Fibroblast of the aortic adventitia (primary cell): ENCODE measurements at places on chromosomes 1 and 21. TPM values are rescaled to one million over a fixed set of nuclear protein-coding genes. Genes with fewer than 3 reads are reported as not detected.

DNA sequence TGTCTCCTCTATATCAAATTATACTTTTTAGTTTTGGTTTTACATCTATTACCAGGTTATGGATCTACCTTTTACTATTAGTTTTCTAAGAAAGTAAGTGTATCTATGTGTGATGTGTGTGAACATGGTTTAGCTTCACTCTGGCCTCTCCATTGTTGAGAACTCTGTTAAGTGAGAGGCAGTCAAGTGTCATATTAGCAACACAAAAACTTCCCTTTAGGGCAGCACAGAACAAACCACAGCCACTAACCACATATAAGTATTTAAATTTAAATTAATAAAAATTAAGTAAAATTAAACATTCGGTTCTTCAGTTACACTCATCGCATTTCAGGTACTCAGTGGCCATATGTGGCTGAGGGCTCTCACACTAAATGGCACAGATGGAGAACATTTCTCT lies 96.6 kb downstream of the DPYD start:
- DNase-seq, result no peak

DNA sequence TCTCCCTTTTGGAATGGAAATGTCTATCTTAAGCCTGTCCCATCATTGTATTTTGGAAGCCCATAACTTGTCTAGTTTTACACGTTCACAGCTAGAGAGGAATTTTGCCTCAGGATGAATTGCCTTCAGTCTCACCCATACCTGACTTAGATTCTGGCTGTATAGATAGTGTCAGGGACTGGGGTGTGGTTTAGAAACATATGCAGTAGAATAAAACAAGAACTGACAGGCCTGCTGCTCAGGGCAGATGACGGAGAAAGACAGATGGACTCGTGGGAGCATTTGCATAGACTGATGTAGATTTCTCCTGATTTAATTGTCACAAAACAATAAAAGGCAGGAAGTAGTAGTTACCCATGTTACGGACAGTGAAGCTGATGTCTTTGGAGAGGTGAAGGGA lies 166.7 kb downstream of the UCK2 start:
- no peak for DNase-seq

DNA sequence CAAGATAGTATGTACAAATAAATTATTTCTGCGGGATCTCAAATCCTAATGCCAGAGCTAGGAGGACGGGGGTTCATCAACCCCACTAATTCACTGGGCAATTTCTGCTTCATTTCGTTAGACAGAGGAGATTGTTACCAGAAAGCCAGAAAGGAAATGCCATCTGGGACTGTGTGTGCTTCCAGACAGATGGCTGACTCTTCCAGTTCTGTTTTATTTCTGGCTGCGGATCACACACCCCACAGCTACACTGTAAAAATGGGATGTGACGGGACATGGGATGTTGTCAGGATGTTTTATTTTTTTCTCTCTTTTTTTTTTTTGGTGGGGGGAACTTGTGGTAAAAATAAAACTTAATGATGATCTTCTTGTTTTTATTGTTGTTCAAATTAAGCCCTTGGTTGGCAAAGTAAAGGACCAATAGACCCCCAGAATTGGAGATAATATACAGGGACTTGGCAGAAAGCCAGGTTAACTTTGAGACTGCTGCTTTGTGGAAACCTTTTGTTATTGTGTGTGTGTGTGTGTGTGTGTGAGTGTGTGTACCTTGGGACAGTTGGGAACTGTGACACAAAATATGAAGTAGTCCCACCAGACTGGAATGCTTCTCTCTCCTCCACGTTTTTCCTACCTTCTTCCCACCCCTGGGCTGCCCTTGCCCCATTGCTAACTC lies 114.5 kb downstream of the NUF2 start:
- DNase-seq, result no peak

DNA sequence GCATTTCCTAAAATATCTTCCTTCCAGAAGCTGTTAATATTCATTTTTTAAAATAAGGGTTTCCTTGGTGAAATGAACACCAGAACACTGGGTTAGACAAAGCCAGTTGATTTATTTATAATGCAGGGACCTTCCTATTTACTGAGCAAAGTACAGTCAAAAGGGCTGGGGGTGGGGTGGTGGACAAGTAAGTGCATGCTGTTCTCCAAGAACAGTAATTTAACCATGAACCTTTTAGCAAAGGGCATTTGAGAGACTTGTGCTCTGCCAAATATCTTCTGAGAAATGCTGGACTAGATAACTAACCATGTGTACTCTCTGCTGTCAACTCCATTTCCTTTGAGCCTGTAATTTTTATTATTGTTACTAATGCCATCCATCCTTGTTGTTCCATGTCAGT lies 100.2 kb downstream of the OMA1 start:
- DNase-seq, result no peak

- DNase-seq, result no peak
These were observed 34.9 kb upstream of the ESRRG start for GRCh38 chr1:216758161-216758560.

GRCh38 chr21:38167345-38167744 lies 89.4 kb upstream of the KCNJ15 start:
- DNase-seq, result no peak

- no peak for DNase-seq
These were observed 87.2 kb upstream of the CHODL start for GRCh38 chr21:18157406-18157805.

- no peak for DNase-seq
These were observed 69.0 kb downstream of the PTGER3 start for GRCh38 chr1:70978623-70979022.

DNA sequence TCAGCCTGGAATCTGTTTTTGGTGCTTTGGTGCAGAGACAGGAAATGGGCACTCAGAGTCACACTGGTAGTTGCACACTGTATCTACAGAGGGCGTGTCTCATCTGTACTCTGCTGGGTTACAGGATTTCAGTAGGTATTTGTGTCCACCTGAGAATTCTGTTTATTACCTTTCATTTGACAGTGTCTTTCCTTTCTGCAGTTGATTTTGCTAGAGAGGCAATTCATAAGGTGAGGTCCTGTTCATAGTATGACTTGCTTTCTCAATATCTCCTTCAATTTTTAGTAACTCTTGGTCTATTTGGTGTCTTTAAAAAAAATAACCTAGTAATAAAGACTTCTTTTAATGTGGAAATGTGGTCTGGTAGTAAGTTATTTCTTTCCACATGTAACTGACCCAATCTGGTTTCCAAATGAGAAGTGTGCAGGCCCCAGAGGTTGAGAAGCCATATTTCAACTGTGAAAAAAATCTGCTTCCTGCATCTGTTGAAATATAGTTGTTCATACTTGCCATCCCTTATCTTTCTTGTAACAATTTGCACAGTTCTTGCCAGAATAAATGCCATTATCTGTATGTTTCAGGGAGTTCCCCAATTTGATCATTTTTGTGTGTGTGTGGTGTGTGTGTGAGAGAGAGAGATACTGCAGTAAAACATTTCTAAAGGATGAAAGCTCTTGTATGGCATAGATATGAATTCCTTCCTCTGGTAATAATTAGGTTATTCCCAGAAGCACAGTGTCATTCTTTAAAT lies 78.4 kb upstream of the DNAJC6 start:
- peak; percentile 54 for DNase-seq

DNA sequence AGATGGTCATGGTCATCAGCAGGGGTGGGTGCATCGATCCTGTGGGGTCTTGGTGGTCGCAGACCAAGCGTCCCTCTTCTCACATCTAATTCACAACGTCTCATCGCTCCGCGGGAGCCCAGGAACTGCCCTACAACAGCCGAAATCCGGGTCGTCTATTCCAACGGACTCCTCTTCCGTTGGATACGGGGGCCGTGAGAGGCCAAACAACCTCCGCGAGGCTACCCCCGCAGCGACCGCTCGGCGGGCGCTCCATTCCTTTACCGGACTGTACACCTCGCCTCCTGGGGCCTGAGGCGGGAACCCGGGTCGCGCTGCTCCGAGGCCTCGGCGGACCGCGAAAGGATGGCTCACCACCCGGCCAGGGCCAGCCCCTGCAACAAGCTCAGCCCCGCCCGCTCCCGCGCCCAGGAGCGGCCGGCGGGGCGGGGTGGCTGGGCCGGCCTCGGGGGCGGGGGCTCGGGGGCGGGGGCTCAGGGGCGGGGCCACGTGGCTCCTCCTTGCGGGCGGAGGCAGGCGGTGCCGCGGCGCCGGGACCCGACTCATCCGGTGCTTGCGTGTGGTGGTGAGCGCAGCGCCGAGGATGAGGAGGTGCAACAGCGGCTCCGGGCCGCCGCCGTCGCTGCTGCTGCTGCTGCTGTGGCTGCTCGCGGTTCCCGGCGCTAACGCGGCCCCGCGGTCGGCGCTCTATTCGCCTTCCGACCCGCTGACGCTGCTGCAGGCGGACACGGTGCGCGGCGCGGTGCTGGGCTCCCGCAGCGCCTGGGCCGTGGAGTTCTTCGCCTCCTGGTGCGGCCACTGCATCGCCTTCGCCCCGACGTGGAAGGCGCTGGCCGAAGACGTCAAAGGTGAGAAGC lies at the start of gene QSOX1:
Gene QSOX1, plus strand, starts transcription at position 545 of the 857 bp plus-strand sequence. Its CDS starts 39 bp downstream, at position 584.
- DNase-seq, result peak; percentile 81

GRCh38 chr1:179873438-179873851 lies 4.2 kb downstream of the TOR1AIP2 start:
- no peak for DNase-seq

GRCh38 chr21:33281096-33281652 lies 15.0 kb downstream of the IL10RB start:
- no peak for DNase-seq

GRCh38 chr21:27674041-27674615 lies 707.2 kb upstream of the ADAMTS5 start:
- DNase-seq, result peak; percentile 93

DNA sequence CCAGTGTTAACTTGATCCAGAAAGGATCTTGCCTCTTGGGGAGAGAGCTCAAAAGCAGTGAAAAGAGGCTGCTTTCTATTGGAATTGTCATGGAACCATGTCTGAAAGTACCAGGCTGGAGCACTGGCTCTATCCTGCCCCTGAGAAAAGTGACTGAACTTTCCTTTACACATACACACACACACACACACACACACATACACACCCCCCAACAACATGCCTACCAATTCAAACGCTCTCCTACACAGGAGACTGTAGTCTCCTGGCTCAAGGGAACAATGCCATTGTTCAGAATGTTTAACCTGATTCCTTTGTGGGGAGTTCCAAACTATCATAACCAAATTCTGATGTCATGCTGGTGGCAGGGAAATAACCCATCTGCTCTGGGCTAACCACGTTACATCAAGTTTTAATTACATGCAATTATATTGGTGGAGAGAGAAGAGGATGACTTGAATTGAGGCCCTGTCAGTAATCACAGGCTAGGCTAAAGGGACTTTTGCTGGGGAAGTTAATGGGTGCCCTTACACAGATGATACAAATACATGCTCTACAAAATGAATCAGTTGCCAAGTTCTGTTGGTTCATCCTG lies 52.3 kb upstream of the DUSP10 start:
- peak; percentile 30 for DNase-seq

DNA sequence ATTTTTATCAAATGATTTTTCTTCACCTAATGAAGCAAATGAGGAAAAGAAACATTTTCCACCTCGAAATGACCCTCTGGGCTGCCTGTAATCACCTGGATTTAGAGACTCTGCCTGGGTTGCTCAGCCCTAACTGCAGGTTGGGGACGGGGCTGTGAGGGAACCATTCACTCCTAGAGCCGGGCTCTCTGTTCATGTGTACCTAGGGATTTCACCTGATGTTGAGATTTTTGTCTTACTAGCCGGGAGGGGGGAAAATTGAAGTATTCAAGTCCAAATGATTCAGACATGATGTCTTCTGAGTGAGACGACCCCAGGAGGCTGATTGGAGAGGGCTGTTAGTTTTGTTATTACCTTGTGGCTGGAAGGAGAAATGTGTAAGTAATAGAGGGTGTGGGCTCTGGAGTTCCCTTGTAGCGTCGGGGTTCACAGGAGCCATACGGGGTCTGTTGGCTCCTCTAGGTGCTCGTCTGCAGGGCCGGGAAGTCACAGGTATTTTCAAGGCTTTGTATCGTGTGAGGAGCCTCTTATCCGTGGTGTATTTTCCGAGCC lies 42.3 kb upstream of the PWP2 start:
- DNase-seq, result no peak

DNA sequence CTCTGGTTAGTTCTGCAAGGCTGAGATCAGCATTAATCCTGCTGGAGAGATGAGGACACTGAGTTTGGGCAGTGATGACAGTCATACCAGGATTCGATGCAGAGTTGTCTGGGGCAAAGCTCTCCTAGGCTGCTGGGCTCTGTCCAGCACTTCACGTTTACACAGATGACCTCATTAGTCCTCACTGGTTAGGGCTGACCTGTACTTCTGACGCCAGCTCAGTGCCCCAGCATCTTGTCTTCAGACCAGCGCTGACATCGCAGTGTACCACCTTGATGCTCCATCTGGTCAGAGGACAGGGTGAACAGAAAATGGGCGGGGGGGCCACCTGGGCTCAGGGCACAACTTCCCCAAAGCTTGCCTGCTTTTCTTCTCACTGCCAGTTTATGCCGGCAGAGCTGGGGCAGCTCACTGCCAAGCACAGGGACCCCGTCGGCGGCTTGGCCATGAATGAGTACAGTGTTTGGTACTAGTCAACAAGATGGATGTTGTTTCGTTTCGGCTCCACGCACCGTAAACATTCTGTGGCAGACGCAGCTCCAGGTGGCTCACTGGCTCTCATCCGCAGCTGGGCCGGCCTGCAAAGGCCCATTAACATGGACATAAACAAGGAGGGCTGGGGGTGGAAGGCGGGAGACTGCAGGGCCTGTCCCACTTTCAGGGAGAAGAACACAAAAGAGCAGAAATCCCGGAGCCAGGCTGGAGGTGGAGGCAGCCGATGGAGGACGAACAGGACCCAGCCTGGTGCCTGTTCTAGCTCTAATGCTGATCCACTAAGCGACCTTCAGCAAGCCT lies 118.7 kb downstream of the GLIS1 start:
- no peak for DNase-seq

Gene SDC3
- total RNA-seq, result 26.8 and 47.5 TPM in 2 replicates

Gene NTNG1
- total RNA-seq, result 2.0 and 20.9 TPM in 2 replicates

Gene SLFNL1
- total RNA-seq, result 0.09 and 0.57 TPM in 2 replicates

Gene TINAGL1
- total RNA-seq, result 1.2 and 99.8 TPM in 2 replicates
